ENCODE measurements at places on chromosomes 2 and 18.

- no peak for DNase-seq
Observed at GRCh38 chr2:222100704-222101699, 197.8 kb downstream of the PAX3 start.

DNA sequence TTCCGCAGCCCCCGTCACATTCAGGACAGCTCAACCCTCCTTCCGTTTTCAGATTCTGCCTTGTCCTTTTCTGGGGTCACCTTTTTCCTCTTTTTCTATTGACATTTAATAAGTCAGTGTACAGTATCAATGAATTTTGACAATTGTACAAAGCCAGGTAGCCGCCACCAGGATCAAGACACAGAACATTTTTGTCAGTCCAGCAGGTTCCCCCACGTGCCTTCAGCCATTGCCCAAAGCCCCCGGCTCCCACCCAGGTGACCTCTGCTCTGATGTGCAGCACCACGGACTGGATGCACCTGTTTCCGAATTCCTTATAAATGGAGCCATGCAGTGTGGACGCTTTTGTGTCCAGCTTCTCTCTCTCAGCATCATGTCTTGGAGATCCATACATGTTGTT is 30.0 kb downstream of the CROCC2 start:
- no peak for DNase-seq

DNA sequence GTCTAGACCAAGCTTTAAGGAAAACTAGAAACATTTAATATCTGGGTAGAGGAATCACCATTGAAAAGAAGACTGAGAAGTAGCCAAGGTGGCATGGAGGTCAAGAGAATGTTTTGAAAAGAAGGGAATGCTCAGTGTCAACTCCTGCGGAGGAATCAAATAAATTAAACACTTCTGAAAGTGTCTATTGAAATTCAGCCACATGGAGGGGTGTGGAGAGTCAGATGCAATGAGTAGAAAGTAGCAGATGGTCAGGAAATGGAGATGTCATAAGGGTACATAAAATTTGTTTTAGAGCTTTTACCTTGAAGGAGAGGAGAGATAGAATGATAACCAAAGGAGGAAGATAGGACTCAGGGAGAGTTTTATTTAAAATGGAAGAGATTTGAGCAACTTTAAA is 35.1 kb downstream of the NLRC4 start:
- DNase-seq = no peak

GRCh38 chr2:179787601-179788000 is 73.8 kb downstream of the ZNF385B start:
- no peak for DNase-seq

GRCh38 chr2:67694445-67694844 is 297.3 kb downstream of the ETAA1 start:
- DNase-seq = peak; percentile 55

GRCh38 chr2:223648755-223649154 is 46.6 kb upstream of the SCG2 start:
- DNase-seq = no peak

GRCh38 chr2:8885449-8886201 is 48.2 kb upstream of the KIDINS220 start:
- DNase-seq = no peak

DNA sequence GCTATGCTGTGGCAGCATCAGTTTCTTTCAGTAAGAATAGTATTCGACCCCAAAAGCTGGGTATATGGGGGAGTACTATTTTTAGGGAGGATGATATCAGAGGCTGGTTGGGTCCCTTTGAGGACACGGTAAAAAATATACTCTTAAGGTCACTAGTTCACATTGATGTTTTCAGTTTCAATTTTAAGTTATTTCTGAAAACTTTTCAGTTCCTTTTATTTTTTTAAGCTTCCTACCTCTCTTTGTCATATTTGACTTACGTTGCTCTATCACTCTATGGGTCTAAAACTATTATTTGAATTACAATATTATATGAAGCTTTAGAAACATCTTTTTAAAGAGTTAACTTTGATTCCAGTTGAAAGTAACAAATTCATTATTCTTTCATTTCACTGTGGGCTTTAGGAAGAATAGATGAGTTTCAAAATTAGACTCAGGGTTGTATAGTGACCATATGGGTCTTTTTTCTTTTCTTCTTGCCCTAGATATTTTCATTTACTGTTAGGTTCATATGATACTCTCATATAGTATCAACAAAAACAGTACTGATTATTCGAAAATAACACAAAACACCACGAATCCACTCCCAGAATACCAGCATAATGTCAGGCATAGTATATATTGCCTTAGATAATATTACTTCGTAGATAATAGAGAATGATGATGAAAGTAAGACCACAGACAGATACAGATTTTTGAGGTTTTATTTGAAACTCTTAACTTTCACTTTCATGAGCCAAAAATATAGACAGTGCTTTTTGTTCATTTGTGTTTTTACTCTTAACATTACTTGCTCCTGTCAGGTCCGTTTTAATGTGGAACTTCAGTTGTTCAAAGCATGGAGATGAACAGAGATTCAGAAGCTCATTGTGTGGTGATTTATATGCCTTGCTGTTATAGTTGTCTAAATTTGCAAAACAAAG is 9.8 kb downstream of the RMDN2 start:
- no peak for DNase-seq

DNA sequence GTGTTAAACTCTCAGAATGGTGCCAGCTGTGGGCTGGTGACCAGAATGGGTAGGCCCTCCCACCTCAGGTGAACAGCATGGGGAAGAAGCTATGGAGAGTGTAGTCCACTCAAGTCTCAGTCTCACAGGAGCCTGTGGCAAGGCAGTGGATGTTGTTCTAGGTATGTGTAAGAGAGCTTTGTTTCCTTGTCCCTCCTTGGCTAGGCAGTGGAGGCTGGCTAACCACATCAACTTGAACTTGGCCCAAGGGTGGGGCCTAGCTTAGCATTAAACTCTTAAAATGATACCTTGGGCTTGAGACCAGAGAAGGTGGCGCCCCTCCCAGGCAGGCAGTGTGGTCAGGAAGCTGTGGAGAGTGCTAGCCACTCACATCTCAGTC is 53.2 kb upstream of the SLC4A10 start:
- no peak for DNase-seq

GRCh38 chr2:37091873-37092272 is 7.6 kb downstream of the GPATCH11 start:
- DNase-seq = no peak

- no peak for DNase-seq
Observed at GRCh38 chr18:1370552-1370951, 465.9 kb downstream of the ADCYAP1 start.

DNA sequence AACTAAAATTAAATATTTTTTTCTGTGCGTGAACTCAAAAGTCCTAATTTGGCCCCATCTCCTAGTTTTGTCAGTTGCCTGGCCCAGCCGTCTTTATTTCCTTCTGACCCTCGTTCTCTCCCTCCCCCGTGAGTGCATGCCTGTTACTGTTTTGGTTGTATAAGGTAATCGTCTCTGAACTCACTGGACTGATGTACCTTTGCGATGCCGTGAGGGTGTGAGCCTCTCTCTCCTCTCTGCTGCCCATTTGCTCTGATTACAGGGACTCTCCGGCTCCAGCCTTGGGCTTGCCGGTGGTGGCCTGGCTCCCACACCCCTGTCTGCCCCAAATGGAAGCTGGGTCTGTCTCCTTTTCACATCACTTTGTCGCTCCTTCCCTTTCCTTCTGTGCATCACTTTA is 66.5 kb upstream of the RBM44 start:
- DNase-seq = no peak

- DNase-seq = no peak
Observed at GRCh38 chr2:224749136-224749535, 33.0 kb upstream of the CCDC195 start.

DNA sequence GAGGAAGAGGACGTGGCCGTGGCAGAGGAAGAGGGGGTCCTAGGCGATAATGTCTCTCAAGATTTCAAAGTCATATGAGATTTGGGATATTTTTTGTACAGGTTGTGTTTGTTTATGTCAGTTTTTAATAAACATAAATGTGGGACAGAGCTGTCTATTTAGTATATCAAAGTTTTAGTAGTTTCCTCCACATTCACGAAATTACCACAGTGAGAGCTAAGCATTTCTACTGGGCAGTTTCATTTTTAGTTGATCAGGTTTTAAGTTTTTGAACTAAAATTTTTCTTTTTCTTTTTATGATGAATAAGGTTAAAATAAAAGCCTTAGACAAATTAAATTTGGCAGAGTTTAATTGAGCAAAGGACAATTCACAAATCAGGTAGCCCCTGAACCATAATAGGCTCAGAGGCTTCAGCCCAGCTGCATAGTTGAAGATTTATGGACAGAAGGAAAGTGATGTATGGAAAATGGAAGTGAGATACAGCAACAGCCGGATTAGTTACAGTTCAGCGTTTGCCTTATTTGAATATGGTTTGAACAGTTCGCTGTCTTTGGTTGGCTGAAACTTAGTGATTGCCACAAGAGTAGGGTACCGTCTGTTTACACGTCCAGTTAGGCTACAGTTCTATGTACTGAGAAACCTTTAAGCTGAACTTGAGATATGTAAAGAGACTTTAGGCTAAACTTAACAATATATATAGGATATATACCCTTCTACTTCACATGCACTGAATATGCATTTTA is 17.1 kb downstream of the SNRPD1 start:
- DNase-seq = no peak

DNA sequence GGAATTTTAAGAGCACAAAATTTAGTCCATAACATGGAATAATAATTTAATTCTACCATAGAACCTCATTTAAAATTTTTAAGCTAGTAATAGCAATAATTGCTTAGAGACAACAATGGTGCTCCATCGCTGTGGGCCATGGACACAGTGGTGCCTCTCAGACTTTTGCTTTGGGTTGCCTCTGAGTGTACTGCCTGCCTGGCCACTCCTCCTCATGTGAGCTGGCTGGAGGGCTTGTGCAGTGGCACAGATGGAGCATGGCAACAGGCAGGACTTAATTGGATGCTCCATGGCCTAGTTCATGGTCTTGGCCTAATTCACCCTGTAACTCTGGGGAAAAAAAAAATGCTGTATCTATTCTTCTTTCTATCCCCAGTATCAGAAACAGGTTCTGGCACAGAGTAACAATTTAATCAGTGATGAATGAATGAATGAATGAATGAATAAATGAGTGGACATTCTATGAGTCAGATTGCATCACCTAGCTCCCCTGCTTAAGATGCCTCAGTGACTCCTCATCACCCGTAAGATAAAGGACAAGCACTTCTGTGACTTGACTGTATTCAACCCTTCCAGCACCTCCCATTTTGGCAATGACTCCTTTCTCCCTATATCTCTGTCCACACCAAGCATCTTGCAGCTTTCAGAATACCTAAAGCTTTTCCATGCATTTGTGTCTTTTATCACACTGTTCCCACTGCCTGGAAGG is 211.8 kb upstream of the SLC14A2 start:
- DNase-seq = no peak

GRCh38 chr2:132609101-132609890 is 60.7 kb downstream of the LYPD1 start:
- DNase-seq = no peak

DNA sequence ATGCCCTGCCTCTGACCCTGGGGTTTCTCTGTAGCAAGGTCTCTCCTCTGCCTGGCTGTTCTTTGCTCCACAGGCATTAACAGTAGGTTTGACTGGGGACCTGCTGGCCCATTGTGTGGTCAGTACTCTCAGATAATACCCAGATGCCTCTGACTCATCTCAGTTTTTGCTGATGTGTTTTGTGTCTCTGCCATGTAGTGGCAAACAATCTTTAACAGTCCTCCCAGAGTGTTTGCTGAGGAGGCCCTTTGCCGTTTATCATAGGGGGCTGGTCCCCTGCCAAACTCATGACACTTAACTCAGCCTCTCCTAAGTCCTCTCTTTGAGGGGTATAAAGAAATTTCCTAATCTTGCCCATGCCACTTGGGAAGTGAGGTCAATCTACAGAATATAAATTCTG is 793.7 kb upstream of the FANCL start:
- no peak for DNase-seq

DNA sequence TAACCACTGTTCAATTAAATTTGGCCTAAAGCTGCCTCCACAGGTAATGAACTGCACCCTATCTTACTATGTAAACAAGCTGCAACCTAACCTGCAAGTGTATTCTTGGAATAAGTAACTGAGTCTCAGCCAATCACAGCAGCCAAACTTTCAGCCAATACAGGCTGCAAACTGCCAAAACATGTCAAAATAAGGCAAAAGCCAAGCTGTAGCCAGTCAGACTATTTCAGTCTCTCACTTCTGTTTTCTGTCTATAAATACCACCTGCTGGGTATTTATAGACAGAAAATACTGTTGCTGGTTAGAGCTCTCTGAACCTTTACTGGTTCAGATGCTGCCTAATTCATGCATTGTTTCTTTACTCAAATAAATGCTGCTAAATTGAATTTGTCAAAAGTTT is 14.3 kb downstream of the C2orf76 start:
- no peak for DNase-seq

DNA sequence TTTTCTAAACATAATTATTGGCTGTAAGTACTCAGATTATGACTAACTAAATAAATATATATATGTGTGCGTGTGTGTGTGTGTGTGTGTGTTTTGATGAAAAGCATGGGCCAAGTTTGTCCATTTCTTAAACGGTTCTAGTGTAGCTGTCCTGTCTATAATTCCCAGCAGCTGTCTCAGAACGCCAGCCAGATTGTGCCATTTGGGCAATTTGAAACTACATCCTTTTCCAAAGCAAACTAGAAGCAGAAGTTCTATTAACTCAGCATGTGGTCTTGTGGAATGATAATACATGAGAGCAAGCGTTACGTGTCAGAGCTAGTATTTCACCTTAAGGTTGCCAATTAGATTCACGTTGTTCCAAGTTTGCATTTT is 1.7 kb downstream of the ARHGAP28 start:
- DNase-seq = no peak

- DNase-seq = no peak
Observed at GRCh38 chr18:13443552-13443951, 225.0 kb downstream of the LDLRAD4 start.

DNA sequence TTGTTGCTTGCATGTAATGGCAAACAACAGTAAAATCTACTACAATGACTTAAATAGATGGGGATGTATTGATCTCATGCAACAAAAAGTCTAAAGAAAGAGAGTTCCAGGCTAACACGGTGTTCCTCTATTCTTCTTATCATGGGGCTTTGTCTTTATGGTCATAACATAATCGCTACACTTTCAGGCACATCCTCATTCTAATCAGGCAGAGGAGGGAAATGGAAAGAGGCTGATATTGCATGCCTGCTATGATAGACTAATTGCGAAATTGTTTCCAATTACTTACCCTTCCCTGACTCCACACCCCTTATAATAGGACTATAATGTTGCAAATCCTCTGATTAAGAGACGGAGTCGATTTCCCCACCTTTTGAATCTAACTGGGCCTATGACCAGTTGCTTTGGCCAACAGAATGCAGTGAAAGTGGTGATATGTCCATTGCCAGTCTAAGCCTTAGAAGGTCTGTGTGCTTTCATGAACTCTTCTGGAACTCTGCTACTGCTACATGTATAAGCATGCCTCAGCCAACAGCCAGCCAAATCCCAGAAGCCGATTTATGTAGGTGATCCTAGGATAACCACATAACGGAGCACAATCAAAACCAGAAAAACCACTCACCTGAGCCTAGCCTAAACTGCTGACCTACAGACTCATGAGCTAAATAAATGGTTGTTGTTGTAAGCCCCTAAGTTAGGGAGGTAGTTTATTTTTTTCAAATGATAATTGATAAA is 180.3 kb upstream of the TACR1 start:
- DNase-seq = no peak

- DNase-seq = no peak
Observed at GRCh38 chr2:96315400-96316071, 9.6 kb upstream of the ITPRIPL1 start.

Measured in H9 (cell line).